CD4-positive, alpha-beta T cell treated with Interleukin-15 for 4 hours (primary cell): ENCODE measurements at places on chromosomes 2 and 18.

DNA sequence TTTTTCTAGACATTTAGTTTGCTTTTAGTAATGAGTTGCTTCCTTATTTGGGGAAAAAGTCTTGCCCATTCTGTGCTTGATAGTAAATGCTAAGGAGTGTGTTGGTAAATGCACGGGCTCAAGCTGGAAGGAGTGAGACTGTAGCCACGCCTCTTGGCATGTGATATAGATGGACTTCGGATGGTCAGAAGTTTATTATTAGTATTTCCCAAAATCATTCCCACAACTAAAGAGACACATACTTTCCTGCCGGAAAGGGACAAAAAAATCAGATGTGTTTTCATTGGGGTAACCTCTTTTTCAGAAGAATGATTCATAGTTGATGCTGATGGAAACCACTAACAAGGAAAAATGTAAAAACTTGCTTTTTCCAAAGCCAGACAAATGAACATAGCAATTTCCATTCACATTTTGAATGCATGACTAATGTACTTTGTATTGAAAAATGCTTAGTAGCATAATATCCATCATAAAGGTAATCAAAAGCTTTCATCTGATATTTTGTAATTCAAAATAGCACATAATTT is 133.2 kb downstream of the ZNF532 start:
- DNase-seq = no peak

DNA sequence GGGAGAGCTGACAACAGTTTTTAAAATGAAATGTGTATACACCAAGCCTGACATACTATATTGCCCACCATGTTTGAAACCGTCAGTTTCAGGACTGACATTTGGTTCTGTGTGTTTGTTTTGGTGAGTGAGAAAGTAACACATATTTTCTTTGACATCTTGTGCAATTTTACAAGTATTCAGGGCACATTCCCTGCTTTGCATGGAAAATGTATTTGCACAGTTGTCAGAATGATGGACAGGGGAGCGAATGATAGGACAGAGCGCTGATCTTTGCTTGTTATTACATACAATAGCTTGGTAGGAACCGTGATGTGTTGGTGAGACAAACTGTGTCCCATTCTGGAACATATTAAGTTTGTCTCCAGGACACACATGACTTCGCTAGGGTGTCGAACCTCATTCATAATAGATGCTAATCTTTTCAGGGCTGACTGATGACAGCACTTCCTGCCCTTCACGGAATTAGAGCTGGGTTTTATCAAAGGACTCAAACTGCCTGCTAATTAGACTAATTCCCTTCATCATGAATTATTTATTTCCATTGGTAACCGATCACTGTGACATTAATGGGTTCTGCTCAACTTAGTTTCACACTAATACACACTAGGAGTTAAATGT is 158.5 kb downstream of the CDCA7 start:
- DNase-seq = no peak

GRCh38 chr2:105409717-105410116 is 10.9 kb upstream of the FHL2 start:
- no peak for DNase-seq

- DNase-seq = no peak
These were observed 72.7 kb upstream of the LYPD6B start for GRCh38 chr2:148965623-148966437.

DNA sequence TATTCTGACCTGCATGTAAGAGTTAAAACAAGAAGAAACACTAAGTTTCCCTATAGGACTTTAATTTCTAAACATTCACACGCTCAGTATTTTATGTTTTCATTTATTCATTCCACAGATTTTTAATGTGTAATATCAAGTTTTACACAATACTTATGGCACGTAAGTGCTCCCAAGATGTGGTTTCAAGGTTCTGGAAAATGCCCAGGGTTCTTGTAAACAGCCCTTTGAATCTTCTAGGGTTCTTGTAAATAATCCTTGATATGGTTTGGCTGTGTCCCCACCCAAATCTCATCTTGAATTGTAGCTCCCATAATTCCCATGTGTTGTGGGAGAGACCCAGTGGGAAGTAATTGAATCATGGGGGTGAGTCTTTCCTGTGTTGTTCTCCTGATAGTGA is 383.0 kb downstream of the TXNL1 start:
- DNase-seq = no peak

DNA sequence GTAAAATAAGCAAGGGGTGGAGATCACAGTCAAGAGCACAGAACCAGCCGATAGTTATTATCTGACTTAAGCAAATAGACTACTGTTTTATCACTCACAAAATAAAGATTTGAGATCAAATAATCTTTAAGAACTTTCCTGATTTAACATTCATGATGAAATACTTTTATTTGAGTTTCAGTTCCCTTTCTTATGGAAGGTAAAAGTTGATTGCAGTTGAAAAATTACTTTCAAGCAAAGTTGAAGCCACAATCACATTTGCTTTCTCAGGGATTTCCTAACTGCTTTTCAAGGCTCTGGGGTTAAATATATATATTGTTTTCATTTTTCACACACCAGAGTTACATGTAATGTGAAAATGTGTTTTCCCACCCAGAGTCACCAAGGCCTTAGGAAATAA is 599.5 kb downstream of the KCNJ3 start:
- no peak for DNase-seq

- DNase-seq = no peak
These were observed 39.2 kb upstream of the TTN start for GRCh38 chr2:178846458-178846802.

GRCh38 chr2:10226038-10226724 is 76.5 kb upstream of the HPCAL1 start:
- no peak for DNase-seq

DNA sequence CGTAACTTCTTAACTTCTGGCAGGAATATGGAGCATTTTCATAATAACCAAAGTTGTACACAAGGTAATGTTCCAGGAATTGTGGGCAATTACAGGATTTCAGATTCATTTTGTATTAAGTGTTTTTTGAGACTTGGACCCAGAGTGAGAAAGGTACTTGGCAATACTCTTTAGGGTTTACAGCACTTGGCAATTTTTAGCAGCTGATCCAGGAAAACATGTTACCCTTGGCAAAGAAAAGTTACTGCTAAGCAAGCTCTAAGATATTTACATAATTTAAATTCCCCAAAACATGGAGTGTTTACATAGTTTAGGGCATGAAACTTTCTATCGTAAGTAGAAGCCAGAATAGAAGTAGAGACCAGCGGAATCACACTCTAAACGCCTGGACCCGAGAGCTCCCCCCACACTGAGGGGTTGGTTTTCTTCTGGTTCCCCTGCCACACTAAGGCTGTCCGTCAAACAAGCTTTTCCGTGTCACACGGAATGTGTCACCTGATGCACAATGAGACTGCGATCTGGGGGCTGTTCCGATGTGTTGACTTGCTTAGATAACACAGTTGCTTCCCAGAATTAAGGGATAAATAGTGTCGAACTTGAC is 177.1 kb downstream of the PTGR3 start:
- no peak for DNase-seq

DNA sequence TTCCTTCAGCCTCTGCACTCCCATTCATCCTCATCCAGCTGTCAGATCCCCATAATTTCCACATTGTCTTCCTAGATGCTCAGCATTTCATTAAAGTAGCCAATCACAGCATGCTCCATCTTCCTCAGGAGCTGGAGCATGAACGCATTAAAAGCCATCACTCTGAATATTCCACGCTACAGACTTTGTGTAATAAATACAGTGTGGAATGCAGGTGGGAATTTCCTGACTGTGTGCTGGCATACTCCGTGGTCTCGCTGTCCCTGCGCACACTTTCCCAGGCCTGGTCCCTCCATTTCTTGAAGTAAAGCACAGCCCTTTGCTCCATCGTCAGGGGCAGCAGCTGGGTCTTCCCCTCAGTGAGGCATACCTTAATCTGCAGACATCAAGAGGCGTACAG is 123.7 kb upstream of the NCK2 start:
- DNase-seq = no peak

- no peak for DNase-seq
These were observed 156.1 kb downstream of the MYO1B start for GRCh38 chr2:191401287-191401686.

- DNase-seq = no peak
These were observed 176.1 kb upstream of the ZFP36L2 start for GRCh38 chr2:43402452-43402937.

GRCh38 chr2:237939251-237939650 is 27.6 kb upstream of the UBE2F start:
- no peak for DNase-seq

GRCh38 chr2:119744335-119744939 is 15.3 kb upstream of the PTPN4 start:
- DNase-seq = no peak

DNA sequence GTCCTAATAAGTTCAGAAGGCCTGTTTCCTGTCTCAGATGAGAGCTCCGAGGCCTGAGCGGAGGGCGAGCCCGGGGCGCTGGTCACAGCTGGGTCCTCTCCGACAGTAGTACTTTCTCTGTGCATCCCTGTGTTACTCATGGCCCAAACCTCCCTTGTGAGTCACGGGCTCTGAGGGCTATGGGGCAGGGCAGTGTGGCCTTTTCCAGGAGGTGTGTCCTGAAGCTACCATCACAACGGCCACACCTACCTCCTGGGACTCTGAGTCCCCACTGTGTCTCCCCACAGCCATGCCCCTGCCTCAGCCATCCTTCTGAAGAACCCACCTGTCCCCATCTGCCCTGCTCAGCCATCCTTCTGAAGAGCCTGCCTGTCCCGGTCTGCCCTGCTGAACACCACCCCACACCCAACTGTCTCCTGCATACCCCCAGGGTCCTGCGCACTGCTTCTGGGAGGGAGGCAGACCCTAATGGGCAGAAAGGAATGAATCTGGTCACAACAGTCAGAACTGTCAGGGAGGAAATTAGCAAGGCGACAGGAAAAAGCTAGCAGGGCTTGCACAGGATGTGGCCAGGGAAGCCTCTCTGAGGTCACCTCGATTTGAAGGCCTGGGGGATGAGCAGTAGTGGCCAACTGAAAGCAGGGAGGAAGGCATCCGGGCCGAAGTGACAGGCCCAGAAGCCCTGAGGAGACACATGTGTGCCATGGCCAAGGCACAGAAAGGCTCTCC is 145.4 kb upstream of the RIOK3 start:
- no peak for DNase-seq

DNA sequence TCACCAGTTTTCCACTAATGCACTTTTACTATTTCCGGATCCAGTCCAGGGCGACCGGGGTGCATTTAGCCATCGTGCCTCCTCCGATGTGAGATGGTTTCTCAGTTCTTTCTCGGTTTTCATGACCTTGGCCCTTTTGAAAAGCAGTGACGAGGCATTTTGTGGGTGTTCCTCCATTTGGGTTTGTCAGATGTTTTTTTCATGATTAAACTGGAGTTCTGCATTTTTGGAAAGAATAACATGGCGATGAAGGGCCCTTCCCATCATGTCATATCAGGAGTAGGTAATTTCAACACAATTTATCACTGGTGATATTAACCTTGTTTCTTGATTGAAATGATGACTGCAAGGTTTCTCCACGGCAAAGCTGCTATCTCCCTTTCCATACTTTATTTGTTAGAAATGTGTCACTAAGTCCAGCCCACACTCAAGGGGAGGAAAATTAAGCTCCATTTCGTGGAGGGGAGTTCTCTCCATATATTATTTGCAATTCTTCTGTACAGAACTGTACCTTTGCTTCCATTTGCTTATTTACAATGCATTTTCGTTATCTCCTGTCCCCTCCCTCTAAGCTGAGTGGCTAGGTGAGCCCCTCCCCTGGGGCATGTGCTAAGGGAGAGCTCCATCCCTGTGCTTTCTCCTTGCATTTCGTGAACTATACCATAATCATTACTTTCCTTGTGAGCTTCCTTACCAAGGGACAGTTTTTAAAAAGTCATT is 8.9 kb upstream of the KLF11 start:
- DNase-seq = no peak

- no peak for DNase-seq
These were observed 194.9 kb upstream of the TNP1 start for GRCh38 chr2:217054791-217055190.

- DNase-seq = no peak
These were observed 76.1 kb upstream of the CPO start for GRCh38 chr2:206863196-206863595.

DNA sequence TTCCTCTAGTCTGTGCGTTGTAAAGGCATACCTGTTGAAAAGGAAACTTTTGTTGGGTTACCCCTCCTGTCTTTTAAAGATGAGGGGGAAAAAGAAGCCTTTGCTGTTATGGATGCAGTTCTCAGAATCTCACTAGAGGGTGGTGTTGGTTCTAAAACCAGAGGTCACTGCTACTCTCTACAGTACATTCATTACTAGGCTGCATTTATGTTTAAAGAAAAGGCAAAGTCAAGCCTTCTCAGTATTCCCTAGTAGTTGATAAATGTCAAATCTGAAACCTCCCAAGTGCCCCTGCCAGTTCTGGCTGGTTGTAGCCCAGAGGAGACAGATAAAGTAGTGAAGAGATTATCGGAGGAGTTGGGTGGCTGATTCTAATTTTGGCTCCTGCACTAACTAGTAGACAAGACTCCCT is 1.4 kb upstream of the PLCL1 start:
- DNase-seq = peak; percentile 52

GRCh38 chr2:16224298-16225045 is 284.1 kb downstream of the MYCN start:
- no peak for DNase-seq

DNA sequence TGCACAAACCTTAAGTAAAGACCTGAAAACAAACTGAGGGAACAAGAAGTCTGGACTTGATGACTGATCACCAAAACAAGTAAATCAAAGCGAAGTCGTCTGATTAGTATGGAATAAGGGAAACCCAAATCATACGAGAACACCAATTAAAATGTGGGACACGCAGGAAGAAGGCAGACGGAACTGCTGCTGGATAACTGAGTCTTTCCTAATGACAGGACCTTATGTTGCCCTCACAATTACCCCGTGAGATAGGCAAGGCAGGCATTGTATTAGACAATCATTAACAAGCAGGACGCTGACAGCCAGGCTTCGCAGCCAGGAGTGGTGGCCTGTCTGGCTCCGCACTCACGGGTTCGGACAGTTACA is 614 bp upstream of the COQ10B start:
- DNase-seq = no peak

GRCh38 chr2:131153529-131153928 is 48.4 kb downstream of the PLEKHB2 start:
- no peak for DNase-seq

DNA sequence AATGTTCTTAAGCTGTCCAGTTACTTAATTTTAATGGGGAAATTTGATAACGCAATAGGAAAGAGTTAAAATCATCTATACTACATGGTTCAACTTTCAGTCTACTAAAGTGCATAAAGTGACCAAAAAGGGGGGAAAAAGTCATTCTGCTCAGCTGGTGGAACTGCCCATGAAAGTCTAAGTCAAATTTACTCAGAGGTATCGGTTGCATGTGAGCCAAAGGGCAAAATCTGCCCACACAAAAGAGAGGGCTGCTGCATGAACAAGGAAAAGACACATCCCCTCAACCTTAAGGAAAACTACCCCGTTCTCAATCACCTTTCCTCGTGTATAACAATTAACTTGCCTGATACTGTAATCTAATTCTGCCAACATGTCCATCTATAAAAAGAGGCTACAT is 126.1 kb downstream of the TCF4 start:
- DNase-seq = no peak

GRCh38 chr2:157415591-157416101 is 28.2 kb downstream of the CYTIP start:
- DNase-seq = no peak

GRCh38 chr2:10444463-10444862 is 3.7 kb downstream of the ODC1 start:
- no peak for DNase-seq

GRCh38 chr2:205714058-205714776 is 31.9 kb downstream of the NRP2 start:
- no peak for DNase-seq

GRCh38 chr2:96601382-96602292 is 36.5 kb downstream of the KANSL3 start:
- DNase-seq = no peak

GRCh38 chr2:25035537-25036220 is 6.2 kb upstream of the EFR3B start:
- no peak for DNase-seq
